ENCODE measurements at places on chromosomes 4 and X.

DNA sequence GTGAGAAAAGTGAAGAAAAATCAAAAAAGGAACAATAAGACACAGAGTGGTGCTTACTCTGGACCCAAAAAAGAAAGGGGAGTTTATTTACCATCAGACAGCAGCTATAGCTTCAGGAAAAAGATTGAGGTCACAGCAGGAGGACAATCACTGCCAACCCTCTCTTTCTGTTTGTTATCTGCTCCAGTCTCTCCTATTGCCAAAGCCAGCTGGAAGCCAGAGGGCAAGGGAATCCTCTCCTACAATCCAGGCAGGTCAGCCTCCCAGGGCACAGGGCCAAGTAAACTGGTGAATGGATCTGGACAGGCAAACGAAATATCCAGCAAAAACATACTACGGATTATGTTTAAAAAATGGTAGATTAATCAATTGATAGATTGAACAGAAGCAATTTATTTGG is 306.9 kb upstream of the SLIT2 start:
- DNase-seq, result no peak

GRCh38 chr4:88583631-88584470 is 8.4 kb upstream of the HERC3 start:
- no peak for DNase-seq

- peak; percentile 55 for DNase-seq
Observed at GRCh38 chrX:41382714-41383645, 49.0 kb downstream of the DDX3X start.

DNA sequence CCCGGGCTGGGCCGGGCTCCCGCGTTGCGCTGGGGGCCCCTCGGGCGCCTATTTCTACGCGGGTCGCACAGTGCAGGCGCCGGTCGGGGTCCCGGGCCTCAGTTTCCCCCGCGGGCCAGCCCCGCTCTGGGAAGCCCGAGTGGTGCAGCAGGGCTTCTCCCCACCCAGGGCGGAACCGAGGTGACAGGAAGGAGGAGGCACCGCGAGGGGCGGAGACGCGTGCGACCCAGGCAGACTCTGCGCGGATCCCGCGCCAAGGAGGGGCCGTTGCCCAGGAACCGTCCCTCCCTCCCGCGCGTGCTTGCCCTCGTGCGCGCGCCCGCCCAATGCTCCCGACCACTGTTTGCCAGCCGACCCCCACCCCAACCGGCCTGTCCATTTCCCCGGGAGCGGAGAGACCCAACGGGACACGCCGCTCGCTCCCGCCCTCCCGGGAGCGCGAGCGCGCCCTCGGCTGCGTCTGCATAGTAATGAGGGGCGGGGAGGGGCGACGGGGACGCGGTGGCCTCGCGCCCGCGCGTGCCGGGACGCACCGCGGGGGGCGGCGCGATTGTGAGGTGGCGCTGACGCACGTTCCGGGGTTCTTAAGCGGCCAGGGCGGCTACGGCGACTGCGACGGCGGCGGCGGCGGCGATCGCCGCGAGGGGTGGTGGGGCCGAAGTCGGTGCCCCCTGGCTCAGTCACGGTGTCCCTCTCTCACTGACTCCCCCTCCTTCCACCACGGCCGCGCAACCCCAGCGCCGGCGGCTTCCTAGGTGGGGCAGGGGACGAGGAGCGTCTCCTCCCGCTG is at the start of gene CPEB2:
TSS of gene CPEB2 (plus strand) at position 613 of the 790 bp plus-strand sequence. CDS start 193 bp downstream, outside the sequence.
- DNase-seq, result peak; percentile 95

DNA sequence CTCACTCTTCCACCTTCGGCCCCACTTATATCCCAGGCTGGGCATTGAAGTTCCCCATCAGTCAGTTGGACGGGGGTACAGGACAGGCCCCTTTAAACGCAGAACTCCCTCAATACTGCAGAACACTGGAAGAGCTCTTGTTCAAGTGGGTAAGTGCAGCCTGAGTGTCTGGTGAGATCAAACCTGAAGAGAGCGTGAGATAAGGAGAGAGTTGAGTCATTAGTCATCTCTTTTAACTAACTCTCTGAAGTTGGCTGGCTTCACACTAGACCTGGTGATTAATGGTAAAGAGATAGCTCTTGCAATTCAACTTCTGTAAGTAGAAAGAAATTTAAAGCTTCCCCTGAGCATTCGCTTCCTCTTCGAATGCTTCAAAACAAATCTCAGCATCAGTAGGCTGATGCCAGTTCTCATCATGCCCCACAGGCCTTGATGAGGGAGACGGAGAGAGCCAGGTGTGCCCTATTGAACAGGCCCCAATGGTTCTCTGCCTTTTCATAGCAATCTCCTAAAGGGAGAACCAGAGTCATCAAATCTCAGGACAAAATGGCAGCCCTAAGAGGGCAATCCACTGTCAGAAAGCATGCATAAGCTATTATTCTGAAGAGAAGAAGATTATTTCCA is 41.0 kb upstream of the JADE1 start:
- DNase-seq, result peak; percentile 51

DNA sequence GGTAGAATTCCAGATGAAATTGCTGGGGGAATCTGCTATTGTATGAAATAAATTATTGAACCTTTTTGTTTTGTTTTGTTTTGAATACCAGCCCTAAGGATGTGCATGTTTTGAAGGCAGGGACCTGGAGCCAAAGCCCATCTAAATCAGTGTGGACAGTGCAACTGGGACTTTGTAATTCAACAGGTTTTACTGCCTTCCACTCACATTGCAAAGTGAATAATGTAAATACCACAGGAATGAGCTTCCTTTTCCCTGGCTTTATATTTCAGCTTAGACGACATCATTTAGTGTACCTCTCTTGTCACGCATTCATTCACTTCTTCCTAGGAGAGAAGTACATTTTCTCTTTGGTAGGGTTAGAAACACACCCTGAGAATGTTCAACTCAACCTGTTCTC is 795.0 kb downstream of the CENPC start:
- no peak for DNase-seq

DNA sequence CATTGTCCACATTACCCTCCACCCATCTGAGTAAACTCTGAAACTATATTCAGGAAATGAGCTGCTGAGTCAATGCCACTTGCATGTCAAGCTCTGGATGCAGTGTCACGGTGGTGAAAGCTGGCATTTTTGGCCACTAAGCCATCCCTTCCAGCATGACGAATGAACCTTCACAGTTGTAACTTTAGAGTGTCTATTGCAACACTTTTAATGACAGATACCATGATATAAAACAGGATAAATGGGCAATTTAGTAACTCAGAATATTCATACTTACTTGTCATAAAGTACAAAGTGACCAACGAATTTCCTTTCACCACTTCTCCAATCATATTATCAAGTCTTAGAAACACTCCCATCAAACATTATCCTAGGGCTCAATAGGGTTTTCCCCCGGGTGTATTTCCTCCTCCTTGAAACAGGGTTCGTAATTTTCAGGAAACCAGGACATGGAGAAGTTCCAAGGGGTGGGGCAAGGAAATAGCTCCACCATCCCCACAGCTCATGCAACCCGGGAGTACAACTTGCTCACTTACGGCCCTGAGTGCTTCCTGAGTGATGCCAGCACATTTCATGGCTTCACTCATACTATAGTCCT is 73.1 kb downstream of the MTHFD2L start:
- peak; percentile 20 for DNase-seq

- DNase-seq, result no peak
Observed at GRCh38 chr4:78781924-78782323, 5.8 kb downstream of the BMP2K start.

DNA sequence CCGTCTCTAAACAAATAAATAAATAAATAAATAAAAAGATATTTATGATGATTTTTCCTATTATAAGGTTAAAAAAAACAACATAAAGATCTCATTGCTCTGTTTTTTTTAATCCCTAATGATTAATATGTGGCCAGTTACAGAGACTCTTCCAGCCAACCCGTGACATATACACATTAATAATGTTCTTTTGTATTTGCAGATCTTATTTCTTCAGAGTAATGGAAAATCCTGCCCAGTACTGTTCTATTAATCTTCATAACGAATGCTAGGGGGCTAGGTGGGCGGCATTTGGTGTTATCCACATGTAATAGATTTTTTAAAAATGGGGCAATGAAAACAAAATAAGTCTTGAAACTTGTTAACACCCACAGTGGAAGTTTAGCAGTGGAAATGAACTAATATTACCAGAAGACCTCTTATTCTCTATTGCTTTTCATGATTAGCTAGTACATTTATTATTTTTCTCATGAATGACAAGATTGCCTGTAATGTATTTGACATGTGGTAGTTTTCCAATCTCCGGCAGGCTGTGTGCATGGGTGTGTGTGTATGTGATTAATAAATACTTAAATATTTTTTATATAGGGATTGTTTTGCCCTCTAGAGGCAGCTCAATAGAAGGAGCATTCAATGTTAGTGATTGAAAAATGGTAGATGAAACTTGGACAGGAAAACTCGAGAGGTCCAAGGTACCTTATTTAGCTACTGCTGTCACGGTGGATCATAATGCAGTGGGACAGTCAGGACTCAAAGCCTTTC is 457.4 kb downstream of the IL1RAPL1 start:
- DNase-seq, result peak; percentile 3

- peak; percentile 78 for DNase-seq
Observed at GRCh38 chr4:161714022-161714751, 449.6 kb downstream of the FSTL5 start.

- peak; percentile 11 for DNase-seq
Observed at GRCh38 chr4:14916554-14917297, 85.6 kb upstream of the CPEB2 start.
